Activated naive CD4-positive, alpha-beta T cell treated with anti-CD3 and anti-CD28 coated beads, Interleukin-2, amount 50 U/mL, for 16 hours (primary cell): ENCODE measurements at places on chromosomes 6 and 20.
A peak's percentile ranks its signal among the peaks of the same experiment; 100 is the strongest.

GRCh38 chr20:33914919-33915318 is 78.8 kb upstream of the RALY start:
- peak; percentile 51 for DNase-seq

DNA sequence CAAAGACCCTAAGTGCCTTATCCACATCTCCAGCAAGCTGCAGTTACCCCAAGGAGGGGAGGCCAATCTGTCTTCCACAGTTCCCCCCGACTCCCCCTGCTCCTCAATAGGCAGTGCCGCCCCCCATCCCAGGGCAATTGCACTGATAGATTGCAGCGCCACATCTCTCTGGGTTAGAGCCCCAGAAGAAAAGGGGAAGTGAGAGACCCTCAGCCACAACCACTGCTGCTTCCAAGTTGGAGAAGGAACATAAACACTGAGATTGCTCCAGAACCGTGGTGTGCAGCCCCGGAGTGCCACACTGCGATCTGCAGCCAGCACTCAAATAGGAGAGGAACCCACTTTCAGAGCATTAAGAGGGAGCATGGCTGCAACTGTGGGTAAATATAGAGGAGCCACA is 101.5 kb downstream of the RWDD2A start:
- no peak for DNase-seq

DNA sequence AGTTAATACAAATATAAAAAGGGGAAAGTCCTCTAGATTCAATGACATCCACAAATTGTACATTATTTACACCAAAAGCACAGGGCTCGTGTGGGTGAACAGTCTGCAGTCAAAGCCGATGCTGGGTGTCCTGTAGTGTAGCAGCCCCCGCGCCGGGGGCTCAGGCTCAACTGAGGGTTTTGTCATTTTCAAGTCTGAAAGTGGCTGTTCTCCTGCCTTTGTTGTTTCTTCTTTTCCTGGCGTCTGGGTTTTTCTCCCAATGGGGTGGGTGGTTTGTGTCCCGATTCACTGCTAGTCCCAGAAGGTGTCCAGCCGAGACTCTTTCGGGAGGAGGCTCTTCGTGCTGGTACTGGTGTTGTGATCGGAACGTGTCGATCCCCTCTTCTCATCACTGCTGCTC is 146.0 kb downstream of the ZMYND8 start:
- no peak for DNase-seq

DNA sequence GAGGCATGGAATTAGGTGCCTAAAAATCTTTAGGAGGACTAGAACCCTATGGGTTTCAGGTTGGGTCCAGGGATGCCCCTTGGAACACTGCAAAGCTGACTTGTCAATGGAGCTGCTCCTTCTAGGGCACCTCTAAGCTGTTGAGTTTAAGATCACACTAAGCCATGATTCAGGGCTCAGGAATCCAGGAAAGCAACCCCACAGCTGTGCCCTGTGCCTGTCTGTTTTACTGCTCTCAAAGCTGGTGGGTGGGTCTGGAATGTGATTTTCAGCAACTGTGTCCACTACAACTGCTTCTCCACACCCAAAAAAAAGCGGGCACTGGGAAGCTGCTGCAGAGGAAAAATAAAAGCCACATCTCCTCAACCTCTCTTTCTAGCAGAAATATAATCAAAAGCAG is 310.4 kb upstream of the MOCS1 start:
- DNase-seq, result no peak

DNA sequence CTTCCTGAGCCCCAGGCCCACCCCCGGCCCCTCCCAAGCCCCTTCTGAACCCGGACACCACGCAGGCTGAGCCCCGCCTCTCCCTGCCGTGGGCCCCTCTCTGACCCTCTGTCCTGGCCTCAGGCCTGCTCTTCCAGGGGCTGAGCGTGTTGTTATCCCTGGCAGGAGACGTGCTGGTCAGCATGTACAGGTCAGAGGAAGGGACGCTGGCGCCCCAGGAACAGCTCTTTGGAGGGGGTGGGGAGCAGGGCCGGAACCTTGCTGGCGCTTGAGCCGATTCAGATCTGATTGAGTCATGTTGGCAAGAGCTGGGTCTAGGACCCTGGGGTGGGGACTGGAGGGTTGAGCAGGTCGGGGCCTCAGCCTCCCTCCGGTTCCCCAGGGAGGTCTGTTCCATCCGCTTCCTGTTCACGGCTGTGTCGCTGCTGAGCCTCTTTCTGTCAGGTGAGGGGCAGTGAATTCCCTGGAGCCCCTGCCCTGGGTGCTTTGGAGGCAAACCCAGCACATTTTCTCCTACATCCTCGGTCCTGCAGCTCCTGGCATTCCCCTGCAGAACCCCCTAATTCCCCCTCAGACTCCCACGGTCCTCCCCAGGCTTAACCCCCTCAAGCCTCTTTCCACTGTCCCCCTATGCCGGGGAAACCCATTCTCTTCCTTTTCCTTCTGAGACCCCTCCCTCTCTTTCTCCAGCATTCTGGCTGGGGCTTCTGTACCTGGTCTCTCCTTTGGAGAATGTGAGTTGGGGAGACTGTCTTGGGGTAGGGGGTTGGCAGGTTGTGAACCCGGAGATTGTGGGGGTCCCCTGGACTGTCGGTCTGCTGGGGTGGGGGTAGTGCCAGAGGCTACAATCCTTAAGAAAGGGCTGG is 2.0 kb downstream of the SPAG4 start:
- peak; percentile 49 for DNase-seq

GRCh38 chr6:80316686-80317231 is 210.3 kb downstream of the BCKDHB start:
- no peak for DNase-seq

GRCh38 chr6:108363889-108364313 is 69.0 kb downstream of the AFG1L start:
- no peak for DNase-seq

DNA sequence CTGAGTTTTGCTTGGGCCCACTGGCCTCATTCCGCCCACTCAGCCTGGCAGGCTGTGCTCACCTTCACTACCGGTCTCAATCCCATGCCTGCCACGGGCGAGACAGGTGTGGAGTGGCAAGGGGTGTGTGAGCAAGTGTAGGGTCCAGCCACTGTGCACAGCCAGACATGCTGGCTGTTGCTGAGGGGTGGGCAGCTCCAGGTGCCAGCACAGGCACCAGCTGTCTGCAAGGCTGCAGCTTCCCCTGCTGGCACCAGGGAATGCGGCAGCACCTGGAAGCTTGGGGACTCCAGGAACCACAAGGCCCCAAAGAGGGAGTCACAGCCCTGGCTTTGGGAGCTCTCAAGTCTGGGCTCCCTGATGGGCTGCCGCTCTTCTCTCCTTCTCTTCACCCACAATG is 372.7 kb downstream of the CBLN4 start:
- DNase-seq, result no peak

DNA sequence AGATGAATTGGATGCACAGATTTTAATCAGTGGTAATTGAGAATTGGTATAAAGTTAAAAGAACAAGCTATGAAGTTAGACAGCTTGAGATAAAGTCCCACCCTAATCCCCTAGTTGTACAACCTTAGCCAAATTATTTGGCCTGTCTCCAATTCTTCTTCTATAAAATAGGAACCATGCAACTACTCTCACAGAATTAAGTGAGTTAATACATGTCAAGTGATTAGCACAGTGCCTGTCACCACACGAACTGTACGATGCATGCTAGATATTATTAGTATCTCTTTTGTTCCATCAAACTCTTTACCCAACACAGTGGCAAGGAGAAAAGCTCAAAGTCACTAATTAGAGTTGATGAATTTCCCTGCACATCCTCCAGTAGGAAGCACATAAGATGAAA is 44.7 kb downstream of the MBOAT1 start:
- DNase-seq, result no peak

- no peak for DNase-seq
Measured at GRCh38 chr6:30483677-30484279, 5.5 kb upstream of the HLA-E start.

DNA sequence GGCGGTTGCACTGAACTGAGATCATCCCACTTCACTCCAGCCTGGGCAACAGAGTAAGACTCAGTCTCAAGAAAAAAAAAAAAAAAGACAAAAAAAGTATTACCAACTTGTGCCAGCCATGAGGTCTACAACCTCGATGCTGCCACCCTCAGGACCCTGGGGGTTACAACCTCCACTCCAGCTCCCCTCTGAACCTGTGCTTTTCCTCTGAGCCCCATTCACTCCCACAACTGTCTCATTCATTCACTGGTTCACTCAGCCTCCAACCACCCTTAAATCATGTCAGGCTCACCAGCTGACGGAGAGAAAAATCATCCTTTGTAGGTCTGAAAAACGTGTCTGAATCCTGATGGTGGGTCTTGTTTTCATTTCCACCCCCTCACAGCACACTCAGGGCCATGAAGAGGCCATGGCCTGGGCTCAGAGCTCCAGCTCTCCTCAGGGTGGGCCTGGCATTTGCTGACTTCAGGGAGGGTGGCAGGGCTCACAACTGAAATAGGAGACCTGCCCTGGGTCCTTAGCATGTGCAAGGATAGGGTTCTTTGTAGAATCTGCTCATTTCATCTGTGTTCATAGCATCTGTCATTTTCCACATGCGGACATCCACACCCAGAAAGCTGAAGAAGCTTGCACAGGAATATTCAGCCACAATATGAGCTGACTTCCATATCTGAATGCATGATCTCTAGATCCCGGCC is 1.9 kb upstream of the ULBP1 start:
- DNase-seq, result peak; percentile 53

DNA sequence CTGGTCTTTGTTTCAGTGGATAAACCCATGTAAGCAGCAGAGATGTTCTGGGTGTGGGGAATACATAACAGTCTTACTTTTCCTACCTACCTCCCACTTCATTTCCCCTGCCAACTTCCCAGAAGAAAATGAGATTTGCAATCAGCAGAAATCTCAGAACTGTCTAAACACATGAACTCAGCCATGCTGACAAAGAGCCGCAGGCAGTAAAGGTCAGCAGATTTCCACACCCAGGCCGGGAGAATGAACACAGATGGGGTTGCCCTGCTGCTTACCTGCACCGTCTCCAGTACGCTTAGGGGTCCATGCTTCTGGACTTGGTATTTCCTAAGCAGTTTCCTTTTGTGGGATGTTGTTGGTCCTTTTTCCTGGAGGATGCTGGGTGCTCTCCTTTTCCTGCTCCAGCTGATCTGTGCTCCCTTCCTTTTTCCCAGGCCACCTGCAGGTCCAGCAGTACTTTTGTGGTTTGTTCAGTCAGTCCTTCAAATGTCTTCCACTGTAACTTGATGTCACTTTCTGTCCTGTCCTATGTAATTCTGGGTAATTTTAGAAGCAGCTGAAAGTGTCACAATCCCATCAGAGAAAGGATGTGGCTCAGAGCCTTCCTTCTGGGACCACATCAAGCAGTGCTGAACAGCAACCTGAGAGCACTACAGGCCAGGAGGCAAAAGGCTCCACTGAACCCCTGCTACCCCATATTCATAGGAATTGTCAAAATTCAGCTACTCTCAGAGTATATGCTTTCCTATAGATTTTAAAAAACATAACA is 129.0 kb downstream of the CEP57L1 start:
- no peak for DNase-seq

DNA sequence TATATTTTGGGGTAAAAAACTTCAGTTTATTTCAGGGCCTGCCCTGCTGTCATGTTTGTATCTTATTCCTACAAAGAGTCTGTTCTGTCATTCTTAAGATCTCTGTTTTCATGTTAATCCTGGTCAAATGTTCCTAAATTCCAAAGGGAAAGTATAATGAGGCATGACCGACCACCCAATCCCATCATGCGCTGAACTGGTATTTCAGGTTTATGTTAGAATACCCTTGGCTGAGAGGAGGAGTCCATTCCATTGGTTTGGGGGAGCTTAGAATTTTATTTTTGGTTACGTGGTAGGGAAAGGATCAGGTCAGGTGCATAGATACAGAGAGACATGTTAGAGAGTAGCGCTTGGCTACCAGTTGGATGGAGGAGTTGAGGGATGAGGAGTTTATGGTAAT is 25.7 kb downstream of the CFAP61 start:
- DNase-seq, result no peak

DNA sequence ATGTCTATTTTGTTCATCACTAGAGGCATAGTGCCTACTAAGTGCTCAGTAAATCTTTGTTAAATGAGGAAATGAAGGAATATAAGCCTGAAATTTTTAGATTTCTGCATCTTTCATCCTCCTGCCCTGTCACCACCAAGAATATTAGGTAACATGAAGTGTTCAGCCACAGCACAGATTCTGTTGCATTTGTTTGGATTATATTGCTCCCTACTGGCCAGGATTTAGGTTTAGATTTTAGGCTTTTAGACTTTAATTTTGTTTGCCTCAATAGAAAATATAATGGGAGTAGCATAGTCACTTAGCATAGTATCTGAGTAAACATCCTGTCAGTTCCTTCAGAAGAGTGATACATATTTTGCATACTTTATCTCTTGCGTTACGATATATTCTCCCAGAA is 14.2 kb downstream of the FARS2 start:
- no peak for DNase-seq

DNA sequence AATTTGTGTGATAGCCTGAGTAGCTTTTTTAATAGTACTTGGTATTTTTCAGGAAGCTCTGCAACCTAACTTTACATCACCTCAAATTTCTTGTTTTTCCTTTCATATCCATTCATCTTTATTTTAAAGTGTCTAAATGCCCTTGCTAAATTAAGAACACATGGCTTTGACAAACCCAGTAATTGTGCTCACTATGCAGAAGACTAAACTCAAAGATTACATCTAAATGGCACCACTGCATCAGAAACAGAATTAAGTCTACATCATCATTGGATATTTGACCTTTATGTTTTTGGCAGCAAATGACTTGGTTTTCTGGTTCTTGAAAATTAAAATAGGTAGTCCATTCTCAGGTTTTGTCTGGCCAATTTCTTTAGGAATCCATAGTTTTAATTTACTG is 69.6 kb upstream of the HDGFL1 start:
- no peak for DNase-seq

DNA sequence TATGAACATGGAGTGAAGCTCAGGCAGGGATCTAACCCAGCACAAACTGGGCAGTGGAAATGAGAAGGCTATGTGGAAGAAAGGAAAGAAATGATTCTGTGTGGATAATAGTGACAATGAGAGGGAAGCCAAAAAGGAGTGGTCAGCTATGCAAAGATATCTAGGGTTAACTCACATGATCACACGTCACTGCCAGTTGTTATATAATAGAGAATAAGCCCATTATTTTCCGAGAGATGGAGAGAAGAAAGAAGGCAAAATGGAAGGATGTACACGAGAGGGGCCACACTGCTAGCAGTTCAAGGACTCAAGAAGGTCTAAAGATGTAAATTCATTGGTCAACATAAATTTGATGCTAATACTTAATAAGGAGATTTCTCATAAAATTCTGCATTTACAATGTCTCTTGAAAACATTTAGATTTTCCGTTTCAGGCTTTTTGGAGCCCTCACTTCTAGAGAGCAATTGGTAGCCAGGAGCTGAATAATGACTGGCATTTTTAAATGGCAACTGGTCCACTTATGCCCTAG is 18.8 kb upstream of the RCAN2 start:
- no peak for DNase-seq

GRCh38 chr20:25669826-25670422 is 26.7 kb downstream of the ZNF337 start:
- no peak for DNase-seq

- no peak for DNase-seq
Measured at GRCh38 chr6:159854959-159855358, 35.8 kb upstream of the MAS1 start.

GRCh38 chr20:35673884-35674283 is 9.2 kb upstream of the CPNE1 start:
- DNase-seq, result no peak
